ENCODE measurements at places on chromosomes 12 and 14.

DNA sequence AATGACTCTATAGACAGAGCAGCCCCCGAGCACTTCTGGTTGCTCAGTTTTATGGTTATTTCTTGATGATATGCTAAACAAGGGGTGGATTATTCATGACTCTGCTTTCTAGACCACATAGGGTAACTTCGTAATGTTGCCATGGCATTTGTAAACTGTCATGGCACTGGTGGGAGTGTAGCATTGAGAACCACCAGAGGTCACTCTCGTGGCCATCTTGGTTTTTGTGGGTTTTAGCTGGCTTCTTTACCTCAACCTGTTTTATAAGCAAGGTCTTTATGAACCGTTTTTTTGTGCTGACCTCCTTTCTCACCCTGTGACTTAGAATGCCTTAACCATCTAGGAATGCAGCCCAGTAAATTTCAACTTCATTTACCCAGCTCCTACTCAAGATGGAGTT lies 1036.2 kb upstream of the FLRT2 start:
- no peak for DNase-seq

DNA sequence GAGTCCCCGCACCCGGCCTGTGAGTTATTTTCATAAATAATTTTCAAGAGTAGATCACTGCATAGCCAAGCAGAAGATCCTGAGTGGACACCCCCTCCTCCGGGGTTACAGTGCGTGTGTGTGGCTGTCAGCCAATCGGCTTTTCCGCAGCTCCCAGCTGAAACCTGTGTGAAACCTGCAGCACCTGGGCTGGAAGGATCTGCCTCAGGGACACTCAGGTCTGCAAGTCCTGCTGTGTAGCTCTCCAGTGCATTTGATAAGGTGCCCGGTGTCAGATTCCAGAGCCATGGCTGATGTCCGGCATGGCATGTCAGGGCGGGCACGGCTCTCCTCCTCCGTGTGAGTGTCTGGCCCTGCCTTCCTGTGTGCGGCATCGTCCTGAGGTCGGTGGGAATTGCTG lies 124.8 kb downstream of the GLT1D1 start:
- no peak for DNase-seq

- DNase-seq, result no peak
These were observed 169.0 kb downstream of the ZFP36L1 start for GRCh38 chr14:68623826-68624225.

GRCh38 chr14:50928002-50928635 lies 16.2 kb downstream of the PYGL start:
- DNase-seq, result no peak

DNA sequence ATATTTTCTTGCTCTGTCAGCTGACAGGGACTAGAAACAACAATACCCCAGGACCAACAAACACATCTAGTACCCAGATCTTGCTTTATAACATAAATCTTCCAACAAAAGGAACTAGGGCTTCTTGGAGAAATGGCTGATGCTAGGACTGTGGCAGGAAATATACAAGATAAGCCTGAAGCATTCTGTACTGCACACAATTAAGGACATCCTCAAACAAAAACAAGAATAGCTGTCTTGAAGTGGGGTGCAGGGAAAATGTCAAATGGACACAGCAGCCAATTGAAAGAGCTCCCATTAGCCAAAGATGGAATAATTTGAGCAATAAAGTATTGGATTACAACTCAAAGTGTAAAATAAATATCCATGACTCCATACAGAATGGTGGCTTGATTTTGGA lies 50.0 kb downstream of the LGMN start:
- DNase-seq, result no peak

GRCh38 chr12:62758216-62758615 lies 176.7 kb downstream of the PPM1H start:
- no peak for DNase-seq
